Right cardiac atrium (tissue), 5 donors: ENCODE measurements at places on chromosomes 11 and 22.

DNA sequence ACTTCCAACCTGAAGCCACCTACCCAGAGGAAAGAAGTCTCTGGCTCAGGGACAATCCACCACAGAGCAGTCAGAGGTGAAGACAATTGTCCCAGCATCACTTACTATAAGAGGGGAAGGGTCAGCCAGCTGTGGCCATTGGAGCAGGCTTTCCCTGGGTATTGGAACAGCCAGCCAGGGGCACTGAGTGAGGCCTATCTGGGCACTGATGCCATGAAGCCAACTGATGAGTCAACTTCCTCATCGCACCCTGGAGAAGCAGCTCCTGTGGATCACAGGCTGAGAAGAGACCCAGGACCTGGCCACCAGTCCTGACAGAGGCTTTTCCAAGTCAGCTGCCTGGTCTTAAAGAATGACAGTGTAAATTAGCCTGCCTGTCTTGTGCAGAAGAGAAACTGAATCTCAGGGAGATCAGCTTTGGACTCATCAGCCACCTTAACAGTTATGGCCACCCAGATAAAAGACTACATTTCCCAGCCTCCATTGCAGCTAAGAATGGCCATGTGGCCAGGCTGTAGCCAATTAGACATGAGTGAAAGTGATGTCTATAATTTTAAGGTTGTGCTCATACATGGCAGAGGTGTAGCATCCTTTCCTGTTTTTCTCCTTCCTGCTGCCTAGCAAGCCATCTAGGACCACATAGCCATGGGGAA is 19.0 kb downstream of the CHST1 start:
- DNase-seq: no peak

DNA sequence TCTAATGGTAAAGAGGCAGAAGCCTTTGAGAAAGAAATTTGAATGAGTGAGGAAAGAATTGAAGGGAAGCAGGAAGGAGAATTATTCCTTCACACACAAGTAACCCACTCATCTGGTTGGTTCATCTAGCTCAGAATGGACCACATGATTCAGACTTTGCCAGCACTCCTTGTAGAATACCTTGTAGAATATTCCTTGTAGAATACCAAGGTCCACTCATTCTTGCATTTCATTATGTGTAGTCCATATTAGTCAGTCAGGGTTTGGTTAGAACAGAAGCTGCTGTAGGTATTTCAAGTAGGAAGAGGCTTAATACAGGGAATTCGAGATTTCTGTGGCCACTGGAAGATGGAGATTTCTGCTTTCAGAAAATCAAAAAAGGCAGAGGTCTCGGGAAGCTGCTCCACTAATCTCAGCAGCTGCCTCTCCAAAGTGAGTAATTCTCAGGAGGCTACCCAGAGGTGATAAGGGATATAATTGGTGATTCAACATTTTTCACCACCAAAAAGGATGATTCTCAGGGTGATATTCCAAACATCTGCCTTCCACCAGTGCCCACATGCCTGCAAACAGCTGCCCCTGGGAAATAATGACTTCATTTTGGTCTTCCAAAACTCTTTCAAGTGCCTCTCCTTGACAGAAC is 329.1 kb downstream of the TMEM135 start:
- no peak for DNase-seq

- DNase-seq: no peak
Measured at GRCh38 chr11:63443714-63444113, 47.3 kb downstream of the PLAAT5 start.

- no peak for DNase-seq
Measured at GRCh38 chr22:23858484-23858815, 775 bp downstream of the SLC2A11 start.
